ENCODE measurements at places on chromosomes 3 and 15.

GRCh38 chr3:122619040-122619439 lies 41.6 kb downstream of the PARP15 start:
- no peak for DNase-seq

DNA sequence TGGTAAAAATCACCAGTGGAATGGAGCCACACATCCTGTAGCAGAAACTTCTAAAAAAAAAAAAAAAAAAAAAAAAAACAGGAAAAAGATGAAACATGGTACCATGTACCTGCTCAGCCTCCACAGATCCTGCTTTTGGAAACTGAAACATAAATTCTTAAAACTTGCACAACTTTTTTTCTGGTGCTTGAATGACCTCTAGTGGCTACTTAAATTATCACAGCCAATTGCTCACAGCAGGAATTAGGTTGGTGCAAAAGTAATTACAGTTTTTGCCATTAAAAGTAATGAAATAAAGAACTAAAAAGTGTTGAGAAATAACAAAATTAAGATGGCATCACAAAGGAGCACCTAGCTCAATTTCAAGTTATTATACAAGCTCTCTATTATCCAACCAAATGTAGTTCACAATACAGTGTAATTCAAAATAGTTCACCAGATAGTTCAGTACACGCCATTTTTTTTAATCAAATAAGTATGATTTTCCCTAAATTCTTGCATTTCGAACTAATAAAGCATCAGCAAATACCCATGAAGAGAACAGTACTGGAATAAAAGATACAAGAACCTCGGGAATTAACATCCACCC lies 80.6 kb downstream of the ULK4 start:
- DNase-seq = no peak

DNA sequence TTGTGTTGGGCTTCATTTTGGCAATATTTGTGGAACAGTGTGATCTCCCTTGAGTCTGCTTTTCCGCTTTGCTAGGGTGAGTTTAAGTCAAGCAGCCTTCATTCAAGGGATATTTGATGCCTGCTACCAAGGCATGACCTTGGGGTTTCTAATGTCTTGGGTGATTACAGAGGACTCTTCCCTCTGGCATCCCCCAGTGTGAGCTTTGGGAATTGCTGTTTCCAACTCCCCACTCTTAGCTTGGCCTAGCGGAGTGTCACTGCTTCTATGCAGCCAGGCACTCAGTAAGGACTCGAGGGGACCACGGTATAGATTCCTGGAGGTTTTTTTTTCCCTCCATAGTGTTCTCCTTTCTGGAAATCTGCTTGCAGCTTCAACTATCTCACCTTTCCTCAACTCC lies 21.1 kb downstream of the GCNT3 start:
- DNase-seq = no peak

DNA sequence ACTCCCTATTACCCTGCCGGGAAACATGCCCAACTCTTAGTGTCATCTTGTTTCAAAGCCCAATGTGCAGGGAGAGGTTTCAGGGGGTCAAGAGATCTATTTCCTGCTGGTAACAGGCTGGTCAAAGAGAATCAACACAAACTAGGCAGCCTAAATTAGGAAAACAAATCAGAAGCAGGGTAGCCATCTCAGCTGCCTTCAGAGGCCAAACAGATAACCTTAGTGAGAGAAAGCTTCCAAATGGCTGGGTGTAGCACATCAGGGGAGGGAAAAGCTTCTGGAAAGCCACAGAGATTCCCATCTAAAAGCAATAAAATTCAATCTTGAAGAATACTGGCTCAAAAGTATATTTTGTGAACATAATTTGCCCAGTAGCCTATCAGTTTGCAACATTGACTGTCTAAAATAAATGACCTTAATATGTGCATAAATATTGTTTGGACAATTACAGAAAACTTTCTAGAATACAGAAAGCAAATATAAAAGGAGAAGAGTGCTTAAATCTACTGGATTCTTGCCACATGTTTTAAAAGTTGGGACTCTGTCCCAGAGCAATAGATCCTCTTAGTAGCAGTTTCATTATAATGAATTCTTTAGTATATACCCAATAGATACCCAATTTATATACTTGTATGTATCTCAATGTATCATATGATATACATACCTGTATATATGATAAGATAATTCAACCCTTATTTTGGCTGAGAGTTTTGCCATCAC lies 371.9 kb upstream of the RARB start:
- no peak for DNase-seq

DNA sequence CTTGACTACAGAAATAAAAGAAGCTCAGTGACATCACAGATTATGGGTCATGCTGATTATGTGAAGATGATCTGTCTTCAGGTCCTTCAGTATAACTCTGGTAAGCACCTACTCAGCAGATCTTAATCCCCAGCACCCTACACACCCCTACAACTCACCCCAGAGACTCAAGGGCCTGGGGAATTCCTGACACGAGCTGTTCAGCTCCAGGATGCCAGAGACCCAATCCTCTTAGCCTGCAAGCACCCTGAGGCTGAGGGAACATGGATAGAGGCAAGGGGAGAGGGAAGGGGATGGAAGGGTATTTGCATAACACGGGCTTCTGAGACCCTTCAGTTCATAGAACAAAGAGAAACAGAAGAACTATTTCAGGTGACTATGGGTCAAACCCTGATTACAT lies 13.0 kb downstream of the GLB1 start:
- no peak for DNase-seq

GRCh38 chr3:114671741-114672510 lies 378.1 kb downstream of the TIGIT start:
- DNase-seq = no peak

DNA sequence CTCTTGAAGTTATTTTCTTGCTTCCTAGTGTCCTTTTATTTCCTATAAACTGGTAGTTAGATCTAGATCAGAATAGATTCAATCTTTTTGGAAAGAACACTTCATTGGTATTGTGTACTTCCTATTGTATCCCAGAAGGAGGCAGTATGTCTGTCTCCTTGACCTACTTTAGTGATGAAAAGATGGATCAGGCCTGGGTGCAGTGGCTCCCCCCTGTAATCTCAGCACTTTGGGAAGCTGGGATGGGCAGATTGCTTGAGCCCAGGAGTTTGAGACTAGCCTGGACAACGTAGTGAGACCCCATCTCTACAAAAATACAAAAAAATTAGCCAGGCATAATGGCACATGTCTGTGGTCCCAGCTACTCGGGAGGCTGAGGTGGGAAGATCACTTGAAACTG lies 12.0 kb downstream of the BSN start:
- no peak for DNase-seq

- DNase-seq = no peak
These were observed 30.8 kb upstream of the GOLGA6L9 start for GRCh38 chr15:82398785-82399184.

DNA sequence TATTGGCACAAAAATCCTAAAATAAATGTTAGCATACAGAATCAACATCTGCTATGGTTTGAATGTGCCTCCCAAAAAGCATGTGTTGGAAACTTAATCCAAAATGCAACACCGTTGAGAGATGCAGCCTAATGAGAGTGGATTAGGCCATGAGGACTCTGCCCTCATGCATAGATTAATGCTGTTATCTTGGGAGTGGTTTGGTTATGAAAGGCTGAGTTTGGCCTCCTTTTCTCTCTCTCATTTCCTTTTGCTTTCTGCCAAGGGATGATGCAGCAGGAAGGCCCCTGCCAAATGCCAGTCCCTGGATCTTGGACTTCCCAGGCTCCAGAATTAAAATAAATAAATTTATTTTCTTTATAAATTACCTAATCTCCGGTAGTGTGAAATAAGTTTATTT lies 49.4 kb downstream of the SYNM start:
- no peak for DNase-seq

DNA sequence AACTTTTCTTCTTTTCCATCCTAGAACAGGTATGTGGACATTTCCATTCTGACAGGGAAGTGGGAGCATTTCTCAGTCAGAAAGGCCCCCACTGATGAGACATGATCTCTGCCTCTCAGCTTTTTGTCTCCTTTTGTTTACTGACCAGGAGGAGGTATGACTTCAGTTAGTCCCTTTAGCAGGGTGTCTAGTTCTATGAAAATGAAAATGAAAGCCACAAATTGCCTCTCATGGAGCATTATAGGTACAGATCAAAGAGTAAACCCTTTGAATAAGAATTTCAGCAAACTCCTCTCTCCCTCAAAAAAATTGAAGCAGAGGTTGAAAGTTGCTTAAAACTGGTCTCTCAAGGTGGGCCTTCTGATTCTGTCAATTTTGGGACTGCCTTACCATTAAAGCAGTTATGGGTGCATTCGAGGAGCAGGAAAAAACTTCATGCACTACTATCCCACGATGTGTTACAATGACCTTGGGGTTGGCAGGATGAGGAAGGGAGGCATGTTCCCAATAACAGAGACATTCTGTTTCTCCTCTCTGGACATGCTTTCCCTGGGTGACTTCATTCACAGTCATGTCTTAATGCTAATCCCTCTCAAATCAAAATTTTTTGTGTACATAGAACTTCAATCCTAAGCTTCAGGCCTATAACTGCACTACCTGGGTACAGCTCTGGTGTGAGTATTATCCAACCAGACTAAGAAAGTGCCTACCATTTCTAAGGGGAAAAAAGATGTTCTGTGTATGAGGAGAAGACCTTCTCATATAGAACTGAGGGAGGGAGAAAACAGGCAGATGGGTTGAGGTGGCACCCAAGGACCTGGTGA lies 50.6 kb upstream of the TBC1D23 start:
- DNase-seq = no peak

- DNase-seq = no peak
These were observed 80.5 kb upstream of the NEO1 start for GRCh38 chr15:72971766-72972165.

GRCh38 chr3:46695177-46695961 lies 1.9 kb upstream of the ALS2CL start:
- DNase-seq = peak; percentile 53

- DNase-seq = no peak
These were observed 18.8 kb downstream of the TM2D3 start for GRCh38 chr15:101633356-101633755.

GRCh38 chr3:151305060-151305774 lies 11.4 kb downstream of the GPR87 start:
- peak; percentile 62 for DNase-seq

DNA sequence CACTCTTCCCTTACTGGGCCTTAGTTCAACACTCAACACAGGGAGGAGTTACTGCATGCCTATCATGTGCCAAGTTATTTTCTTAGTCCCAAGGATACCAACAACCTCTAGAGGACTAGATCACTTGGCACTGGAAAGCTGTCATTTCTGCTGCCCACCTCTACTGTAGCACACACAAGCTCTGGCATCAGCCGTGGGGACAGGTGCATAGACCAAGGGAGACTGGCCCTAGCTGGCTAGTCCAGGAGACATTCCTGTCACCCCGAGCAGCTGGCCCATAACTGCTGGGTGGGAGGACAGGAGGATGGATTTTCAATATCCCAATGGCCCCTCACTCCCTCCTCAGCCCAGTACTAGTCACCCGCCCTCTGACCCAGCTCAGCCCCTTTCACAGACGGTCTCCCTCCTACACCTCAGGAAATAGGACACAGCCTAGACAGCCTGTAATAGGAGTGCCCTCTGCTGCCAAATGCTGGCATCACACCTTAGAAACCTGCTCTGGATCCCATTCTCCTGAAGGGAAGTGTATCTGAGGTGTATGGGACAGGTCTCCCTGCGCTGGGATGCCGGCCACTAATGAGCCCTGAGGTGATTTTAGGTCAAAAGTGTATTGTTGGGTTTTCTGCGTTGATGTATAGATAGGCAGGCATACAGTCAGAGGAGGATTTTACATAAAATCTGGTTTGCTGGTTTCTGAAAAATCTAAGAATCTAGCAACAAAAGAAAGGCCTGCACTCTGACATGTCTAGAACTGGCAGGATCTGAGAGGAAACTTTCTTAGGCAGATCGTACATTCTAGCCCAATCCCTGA lies 3.4 kb upstream of the DZIP1L start:
- DNase-seq = peak; percentile 82

GRCh38 chr3:155753038-155753639 lies 8.3 kb upstream of the PLCH1 start:
- DNase-seq = no peak

DNA sequence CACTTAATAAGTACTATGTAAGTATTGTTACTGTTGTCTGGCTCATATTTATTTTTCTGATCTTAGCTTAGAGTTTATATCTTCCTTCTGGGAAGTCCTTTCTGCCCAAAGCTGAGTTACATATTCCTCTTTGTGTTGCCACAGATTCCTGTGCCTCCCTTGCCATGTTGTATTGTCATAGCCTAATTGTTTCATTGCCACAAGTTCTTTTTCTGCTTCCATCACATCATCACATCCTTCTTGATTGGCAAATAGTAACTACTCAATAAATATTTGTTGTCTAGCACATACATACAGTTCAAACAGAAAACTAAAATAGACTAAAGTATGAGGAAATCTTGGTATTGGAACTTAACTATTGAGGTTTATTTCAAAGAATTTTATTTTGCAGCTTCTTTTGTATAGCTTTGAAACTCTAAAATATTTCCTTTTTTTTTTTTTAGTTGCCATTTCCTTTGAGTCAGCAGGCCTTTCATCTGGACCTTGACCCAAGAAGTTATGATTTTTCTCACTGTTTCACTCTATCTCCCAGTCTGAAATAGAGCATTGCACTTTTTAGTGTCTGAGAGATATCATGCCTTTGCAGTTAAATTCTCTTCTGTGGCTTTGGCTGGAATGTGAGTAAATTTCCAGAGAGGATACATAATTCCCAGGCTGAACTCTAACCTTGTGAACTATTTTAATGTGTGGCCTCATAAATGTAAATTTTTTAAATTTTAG lies 98.2 kb downstream of the ZNF609 start:
- no peak for DNase-seq

DNA sequence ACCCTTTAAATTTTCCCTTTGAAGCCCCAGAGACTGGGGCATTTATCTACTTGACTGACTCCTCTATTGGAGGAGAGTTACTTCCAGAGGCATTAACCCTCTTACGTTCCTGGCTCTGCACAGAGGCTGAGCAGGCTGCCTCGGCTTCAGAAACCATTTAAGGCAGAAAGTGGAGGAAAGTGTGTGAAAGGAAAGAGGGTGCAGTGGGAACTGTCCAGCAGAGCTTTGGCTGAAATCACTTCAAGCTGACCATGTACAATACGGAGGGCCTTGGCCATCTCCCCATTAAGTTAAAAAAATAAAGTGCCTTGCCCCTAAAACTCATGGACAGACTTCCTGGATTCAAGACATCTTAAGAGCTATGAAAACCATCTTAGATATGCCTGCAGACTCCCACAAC lies 238.7 kb downstream of the SV2B start:
- peak; percentile 43 for DNase-seq

- no peak for DNase-seq
These were observed 31.7 kb downstream of the CHAC1 start for GRCh38 chr15:40984964-40985363.

GRCh38 chr3:177553579-177553978 lies 356.3 kb upstream of the TBL1XR1 start:
- DNase-seq = no peak

Data from stimulated activated CD8-positive, alpha-beta memory T cell treated with anti-CD3 and anti-CD28 coated beads, Interleukin-4, amount 100 ng/mL, for 48 hours (primary cell).